ENCODE measurements at places on chromosomes 6 and 20.

DNA sequence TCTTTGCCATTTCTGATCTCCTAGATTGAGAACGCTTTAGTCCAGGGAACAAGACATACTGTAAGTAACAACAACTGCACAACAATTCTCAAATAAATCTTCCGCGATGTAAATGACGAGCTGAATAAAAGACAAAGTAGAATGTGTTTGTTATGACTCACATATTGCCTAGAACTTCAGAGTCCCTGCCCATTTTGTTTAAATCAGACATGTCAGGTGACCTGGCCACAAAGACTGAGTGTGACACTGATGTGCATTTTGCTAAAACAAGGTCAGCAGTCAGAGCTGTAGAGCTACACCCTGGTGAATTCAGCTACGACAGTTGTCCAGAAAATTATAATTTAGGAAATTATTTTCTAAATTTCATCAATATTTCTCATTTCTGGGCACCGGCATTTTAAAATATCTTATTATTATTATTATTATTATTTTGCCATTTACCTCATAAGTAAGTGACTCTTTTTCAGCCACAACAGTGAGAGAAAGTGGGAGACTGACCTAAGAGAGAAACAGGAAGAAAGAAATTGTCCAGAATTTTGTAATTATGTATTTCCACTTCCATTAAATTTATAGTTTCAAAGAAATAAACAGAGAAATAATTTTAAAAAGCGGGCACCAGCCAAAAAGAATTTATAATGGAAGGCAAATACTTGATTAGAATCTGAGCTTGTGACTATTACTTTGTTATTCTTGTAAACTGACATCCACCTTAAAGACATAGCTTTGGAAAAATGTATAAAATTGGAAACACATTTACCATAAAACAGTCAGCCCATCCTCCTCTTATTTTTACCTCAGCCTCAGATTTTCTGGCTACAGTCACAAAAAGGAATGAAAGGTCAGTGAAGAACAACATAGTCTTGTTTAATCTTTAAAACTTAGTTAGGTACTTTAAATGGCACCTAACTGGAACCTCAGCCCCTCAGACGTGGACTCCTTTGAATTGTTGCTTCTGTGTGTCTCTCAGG, 157.0 kb upstream of the CITED2 start:
- DNase-seq, result no peak

DNA sequence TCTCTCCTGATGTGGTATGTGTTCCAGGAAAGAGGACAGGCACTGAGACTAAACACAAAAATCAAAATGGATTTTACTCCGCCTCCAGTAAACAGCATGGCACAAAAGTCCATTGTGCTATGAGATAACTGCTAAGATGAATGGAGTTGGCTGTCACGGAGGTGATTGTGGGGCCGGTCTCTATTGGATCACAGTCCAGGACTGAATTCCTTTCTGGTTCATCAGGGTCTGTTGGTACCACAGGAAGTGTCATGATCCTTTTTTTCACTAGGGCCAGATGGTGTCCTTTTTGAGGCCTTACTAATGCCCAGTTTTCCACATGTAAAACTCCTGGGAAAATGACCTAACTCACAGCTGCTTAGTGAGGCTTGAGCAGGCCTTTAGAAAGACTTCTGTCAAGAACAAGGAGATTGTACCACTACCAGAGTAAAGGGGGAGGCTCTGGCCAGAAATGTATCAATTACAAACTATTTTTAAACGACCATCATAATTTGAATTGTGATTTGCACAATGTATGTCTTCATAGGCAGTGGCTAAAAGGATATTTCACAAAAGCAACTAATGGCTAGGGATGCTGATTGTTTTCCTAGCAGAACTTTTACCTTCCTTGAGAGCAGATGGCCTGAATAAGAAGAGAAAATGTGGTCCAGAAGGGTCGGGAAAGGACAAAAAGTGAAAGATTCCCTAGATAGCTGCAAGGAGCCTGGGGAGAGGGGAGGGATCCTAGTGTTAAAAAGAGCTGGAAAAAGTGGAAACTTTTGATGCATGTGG, 192.2 kb upstream of the POU3F2 start:
- DNase-seq, result no peak

DNA sequence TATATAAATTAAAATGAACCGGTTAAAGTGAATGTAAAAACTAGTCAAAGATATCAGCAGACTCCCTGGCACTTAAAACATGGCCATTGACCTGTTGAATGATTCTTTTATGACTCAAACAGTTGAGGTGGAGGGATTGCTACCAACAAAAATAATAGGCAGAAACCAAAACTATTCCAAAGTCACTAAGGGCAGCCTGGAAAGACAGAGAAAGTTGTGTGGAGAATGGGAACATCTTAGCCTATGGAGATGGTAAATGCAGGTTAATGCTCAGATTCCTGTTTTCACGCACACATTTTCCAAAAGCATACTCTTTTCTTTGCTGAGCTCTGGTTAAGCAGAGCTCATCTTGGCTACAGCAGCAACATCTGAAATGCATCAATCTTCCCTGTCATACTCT, 553.5 kb downstream of the HACE1 start:
- DNase-seq, result no peak

- no peak for DNase-seq
These were observed 29.2 kb downstream of the ID4 start for GRCh38 chr6:19866173-19866984.

DNA sequence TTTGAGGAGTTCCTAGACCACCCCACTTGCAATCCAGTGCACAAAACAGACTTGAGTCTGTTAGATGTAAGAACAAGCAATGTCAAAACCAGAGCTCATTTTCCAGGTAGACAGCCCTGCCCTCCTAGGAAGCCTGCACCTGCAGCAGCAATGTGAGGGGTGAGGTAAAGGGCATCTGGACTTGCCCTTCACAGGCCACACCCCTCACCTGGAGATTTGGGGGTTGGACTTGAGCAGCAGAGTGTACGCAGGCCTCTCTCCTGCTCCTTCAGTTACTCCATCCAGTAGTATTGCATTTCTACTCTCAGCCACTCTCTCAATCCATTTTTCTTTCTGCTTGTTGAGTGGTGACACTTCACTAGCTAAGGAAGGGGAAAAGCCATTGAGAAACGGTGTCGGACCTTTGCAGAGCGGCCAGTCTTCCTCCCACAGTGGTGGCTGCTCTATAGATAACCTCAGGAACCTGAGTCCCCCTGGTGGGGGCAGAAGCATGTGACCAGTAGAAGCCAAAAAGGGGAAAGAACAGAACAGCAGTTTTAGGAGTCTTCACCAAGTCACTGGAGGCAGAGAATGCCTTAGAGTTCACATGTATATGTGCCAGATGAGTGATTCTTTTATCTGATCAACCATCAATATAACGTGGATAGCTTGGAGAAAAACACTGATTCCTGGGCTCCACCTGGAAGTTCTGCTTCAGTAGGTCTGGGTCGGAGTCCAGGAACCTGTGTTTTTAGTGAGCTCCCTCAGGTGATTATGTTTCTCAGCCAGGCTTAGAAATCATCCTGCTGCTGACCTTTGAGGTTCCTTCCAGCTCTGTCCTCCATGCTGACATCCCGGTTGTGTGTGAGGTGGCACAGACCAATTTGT, 28.0 kb downstream of the ARFGEF2 start:
- no peak for DNase-seq

- no peak for DNase-seq
These were observed 40.4 kb downstream of the DNAAF9 start for GRCh38 chr20:3367089-3367488.

- no peak for DNase-seq
These were observed 100.7 kb downstream of the FOXO3 start for GRCh38 chr6:108661430-108661829.

GRCh38 chr6:133099573-133099972, 141.6 kb upstream of the EYA4 start:
- DNase-seq, result peak; percentile 74

- DNase-seq, result no peak
These were observed 581.6 kb upstream of the FLRT3 start for GRCh38 chr20:14918976-14919375.

DNA sequence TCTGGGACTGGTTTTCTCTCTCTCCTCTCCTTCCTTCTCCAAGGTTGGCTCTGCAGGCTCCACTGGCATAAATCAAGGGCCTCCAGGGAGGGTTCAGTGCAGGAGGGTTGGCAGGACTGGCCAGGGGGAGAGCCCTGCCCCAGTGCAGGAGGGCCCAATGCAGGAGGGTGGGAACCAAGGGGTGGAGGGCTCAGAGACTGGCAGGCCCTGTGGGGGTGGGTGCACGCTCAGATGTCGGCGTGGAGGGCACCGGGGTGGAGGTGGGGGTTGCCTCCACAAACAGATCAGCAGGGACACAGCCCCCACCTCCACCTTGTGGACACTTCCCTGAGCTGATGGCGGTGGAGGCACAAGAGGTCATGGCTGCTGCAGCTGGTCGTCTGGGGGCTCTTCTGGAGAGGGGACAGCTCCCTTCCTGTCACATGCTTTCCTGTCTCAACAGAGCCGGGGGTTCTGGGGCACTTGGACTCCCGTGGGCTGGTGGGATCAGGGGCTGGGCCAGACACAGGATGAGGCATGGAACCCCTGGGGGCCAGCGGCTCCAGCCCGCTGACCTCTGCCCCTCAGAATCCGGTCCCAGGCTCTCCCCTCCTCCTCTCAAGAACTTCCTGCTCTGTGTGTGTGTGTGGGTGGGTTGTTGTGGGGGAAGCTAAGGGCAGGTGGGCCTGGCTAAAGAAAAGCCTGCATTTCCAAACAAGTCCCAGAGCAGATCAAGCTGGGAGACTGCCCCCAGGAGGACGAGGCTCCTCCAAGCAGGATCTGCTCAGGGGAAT, 2.7 kb upstream of the ABHD16B start:
- DNase-seq, result peak; percentile 42

DNA sequence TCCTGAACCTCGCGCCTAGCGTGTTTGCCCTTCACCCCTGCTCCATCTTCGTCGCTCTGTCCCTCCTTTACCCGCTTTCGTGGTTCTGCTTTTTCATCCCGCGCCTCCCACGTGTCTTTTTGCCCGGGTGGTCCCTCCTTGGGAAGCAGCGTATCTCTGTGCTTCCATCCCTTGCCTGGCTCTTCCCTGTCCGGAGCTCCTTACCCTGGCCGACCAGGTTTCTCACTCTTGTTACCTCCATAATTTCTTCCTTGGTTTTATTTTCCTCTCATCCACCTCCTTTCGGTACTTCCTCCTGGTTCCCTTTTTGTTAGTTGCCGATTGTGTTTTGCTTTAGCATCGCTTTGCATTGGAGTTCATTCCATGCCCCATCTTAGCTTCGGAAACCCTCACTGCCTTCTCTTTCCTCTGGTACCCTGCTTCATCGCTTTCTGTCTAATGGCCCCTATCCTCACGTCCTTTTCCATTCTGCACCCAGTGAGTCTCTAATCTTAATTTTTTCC, 735 bp downstream of the FAM135A start:
- DNase-seq, result peak; percentile 62

- DNase-seq, result no peak
These were observed 27.8 kb upstream of the TMEM14A start for GRCh38 chr6:52643158-52643557.

GRCh38 chr6:27874016-27874415, 38.2 kb downstream of the OR2B2 start:
- peak; percentile 41 for DNase-seq

DNA sequence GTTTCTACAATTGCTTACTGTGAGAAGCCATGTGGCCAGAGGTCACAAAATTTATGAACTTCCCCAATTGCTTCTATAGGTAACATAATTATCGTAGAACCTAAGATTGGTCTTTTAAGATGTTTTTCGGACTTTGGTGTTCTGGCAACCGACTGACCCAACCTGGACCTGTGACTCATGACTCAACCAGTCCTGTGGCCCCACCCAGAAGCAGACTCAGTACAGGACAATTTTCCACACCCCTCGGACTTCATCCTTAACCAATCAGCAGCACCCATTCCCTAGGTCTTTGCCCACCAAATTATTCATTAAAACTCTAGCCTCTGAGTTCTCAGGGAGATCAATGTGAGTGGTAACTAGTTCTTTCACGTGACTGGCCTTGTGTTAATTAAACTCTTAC, 26.4 kb upstream of the AKAP12 start:
- no peak for DNase-seq

DNA sequence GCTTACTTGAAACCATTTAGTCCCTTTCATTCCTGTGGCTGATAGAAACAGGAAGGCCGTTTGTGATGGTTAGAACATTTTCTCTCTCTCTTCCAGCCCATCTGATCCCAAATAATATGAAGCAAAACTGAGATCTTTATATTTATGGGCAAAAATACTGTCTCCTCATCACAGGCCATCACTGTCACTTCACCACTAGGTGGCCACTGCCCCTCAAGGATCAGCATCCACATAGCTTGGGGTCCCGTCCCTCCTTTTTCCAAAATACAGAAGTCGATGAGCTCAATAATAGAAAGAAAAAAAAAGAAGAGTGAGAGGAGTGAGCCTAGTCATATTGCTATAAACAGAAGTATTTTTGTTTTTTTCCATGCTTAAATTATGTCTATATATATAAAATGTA, 46.4 kb upstream of the LAMP5 start:
- peak; percentile 8 for DNase-seq

DNA sequence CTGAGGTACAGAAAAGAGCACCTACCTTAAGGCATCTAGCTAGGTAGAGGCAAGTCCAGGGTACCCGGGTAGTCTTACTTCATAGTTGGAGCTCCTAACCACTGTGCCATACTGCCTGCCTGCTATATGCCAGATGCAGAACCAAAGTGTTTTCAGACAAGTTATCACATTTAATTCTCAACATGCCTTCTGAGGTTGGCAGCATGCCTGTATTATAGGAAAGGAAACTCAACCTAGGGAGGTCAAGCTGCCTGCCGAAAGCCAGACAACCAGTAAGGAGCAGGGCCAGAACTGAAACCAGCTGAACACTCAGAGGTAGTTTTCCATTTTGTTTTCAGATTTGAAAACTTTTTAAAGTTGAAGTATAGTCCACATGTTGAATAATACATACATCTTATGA, 5.4 kb downstream of the CTNNBL1 start:
- DNase-seq, result no peak

DNA sequence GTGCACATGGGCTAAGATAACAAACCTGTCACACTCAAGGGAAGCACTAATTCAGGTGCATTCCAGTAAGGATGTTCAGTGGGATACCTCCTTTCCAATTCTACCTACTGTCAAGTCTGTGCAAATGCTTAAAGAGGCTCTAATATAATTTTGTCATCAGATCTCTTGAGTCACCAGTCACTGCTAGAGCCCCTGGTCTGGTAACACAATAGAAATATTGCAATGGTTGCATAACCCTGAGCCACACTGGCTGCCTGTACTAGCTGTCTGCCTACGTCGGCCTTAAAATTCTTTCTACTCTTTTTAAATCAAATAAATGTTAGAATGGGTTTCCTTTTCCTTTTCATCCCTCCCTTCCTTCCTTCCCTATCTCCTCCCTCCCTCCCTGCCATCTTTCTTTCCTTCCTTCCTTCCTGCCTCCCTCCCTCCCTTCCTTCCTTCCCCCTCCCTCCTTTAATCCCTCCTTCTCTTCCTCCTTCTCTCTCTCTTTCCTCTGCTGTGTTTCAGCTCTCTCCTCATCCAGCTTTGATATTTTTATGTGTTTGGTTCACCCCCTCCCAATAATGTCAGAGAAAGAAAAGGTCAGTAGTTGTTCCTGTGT, 28.1 kb upstream of the OLIG3 start:
- DNase-seq, result no peak

- peak; percentile 85 for DNase-seq
These were observed 49.3 kb upstream of the INSM1 start for GRCh38 chr20:20318365-20319161.

- DNase-seq, result no peak
These were observed 15.0 kb upstream of the DAAM2 start for GRCh38 chr6:39777218-39777617.
